CD4-positive, alpha-beta T cell (primary cell): ENCODE measurements at places on chromosomes 16 and 17.

DNA sequence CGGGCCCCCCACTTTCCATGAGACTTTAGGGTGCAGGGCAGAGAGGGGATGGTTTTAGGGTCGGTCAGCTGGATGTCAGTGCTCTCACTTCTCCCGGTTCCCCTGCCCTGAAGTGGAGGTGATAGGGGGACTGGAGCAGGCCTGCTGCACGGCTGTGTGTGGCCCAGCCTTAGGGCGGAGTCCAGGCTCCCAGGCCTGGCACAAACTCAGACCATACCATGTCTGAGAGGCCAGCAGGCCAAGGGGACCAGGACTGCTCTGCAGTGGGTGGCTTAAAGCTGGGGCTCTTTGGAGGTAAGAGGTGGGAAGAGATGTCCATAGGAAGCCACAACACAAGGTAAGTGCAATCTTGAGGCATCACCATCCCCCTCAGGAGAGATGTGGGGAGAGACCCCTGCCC lies 8.3 kb downstream of the TFAP4 start:
- H3K27ac ChIP-seq = no peak overlapping the region
- H3K36me3 ChIP-seq = peaks cover 26% of the 10 kb centered on the region
- DNase-seq = no peak

DNA sequence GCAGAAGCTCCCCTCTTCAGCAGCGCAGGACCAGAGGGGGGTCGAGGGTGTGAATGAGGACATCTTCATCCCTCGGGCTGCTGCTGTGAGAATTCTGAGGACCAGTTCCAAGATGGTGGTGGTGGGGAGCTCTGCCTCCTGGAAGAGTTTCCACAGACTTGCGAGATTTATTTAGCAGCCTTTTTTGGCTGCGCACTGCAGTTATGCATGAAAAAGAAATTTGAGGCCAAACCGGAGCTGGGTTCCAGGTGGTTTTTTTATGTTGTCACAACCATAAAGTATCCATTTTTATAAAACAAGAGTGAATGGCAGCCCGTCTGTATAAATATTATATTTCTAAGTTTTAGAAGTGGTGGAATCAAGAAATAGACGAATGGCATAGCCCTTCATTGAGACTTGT lies 76.9 kb upstream of the CLEC18A start:
- H3K4me3 ChIP-seq = no peak overlapping the region
- no peaks in the 10 kb centered on the region for H3K4me1 ChIP-seq
- peaks cover 63% of the 10 kb centered on the region for H3K36me3 ChIP-seq
- DNase-seq = no peak

- no peak for DNase-seq
- no peak overlapping the region for H3K4me3 ChIP-seq
- H3K4me1 ChIP-seq = no peaks in the 10 kb centered on the region
- H3K27ac ChIP-seq = no peak overlapping the region
Observed at GRCh38 chr17:70329721-70330120, 160.4 kb downstream of the KCNJ2 start.

- H3K4me1 ChIP-seq = peaks cover 29% of the 10 kb centered on the region
- peaks cover 17% of the 10 kb centered on the region for H3K36me3 ChIP-seq
- H3K27ac ChIP-seq = no peak overlapping the region
- DNase-seq = no peak
- no peak overlapping the region for H3K4me3 ChIP-seq
Observed at GRCh38 chr16:57444711-57445110, 2.5 kb downstream of the CIAPIN1 start.

DNA sequence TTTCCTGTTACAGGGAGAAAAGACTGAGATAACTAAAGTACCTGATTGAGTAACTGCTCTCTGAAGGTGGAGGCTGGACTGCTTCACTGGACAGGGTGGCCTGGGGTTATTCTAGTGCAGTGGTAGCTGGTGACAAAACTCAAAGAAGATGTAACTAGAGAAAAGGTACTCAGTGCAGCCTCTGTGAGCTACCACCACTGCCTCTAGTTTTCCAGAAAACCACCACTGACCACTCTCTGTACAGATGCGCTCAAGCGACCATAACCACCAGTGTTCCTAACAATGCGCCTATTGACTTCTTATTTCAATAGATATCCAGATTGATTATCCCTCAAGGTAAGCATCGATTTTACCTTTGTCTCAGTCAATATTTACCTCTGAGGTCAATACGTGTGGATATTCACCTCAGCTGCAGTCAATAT lies 492.2 kb downstream of the WWOX start:
- no peak overlapping the region for H3K4me3 ChIP-seq
- H3K27ac ChIP-seq = no peak overlapping the region
- H3K27me3 ChIP-seq = no peaks in the 10 kb centered on the region
- H3K4me1 ChIP-seq = no peaks in the 10 kb centered on the region
